ENCODE measurements at places on chromosomes 6 and 20.

DNA sequence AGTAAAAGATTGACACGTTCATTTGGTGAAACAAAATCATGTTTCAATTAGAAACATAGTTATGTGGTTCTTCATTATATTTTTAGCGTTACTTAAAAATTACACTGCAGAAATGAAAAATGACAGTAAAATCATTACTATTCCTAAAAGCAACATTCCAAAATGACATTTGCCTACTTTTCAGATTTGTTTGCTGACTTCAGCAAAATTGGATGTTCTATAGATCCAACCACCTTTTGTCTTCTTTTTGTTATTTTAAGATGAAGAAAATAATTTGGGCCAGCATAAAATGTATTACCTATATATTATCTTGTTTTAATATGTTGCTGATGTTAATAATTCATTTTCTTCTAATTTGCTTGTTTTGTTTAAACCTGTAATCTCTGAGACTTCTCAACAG lies 30.5 kb downstream of the STXBP5 start:
- no peak for DNase-seq

- no peak for DNase-seq
Measured at GRCh38 chr6:163457637-163458561, 43.4 kb downstream of the QKI start.

GRCh38 chr6:39867592-39867991 lies 66.7 kb downstream of the MOCS1 start:
- DNase-seq = no peak

DNA sequence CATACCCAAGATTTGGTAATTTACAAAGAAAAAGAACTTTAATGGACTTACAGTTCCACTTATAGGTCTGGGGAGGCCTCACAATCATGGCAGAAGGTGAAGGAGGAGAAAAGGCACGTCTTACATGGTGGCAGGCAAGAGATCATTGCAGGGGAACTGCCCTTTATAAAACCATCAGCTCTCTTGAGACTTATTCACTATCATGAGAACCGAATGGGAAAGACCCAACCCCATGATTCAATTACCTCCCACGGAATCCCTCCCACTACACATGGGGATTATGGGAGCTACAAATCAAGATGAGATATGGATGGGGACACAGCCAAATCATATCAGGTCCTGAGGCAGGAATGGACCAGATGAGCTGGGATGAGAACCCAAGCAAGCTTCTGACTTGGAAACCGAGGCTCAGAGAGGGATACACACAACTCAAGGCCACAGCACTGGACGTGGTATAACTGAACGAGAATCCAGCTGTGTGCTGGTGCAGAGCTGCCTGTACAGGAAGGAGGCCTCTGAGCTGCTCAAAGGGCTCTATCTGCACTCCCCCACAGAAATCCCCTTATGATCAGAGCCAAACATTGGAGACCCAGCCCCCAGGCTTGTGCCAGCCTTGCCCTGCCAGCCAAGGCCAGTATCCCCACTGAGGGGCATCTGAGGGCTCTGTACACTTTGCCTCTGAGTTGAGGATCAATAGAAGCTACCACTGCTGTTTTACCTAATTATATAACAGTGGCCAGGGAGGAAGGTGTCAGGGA lies 137.8 kb downstream of the CEBPB start:
- DNase-seq = no peak

DNA sequence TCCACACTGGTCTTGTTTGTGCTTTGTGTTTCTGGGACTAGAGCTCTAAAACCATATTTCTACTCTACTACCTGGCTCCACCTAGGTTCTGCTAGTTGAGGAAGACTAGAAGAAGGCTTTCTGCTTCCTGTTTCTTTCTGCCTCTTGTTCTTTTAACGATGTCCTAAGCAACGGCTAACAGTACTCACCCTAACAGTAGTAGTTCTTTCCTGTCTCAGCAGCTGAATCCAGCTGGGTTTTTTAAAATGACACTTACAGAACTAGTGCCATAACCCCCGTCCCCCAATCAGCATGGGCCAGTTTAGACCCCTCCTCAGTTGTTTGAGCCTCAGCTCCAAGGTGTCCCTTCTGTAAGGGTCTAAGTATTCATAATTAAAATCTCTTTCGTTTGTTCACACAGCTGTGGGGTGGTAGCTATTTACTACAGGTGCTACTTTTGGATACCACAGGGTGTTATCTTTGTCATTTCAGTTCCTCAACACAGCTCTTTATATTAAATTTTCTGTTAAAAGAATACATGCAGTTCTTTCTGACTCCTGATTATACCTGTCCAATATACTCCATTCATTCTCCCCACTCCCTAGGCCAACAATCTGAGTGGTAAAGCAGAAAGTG lies 790.2 kb downstream of the DHX35 start:
- no peak for DNase-seq
